Natural killer cell treated with Interleukin-12 subunit alpha and Interleukin-12 subunit beta and Interleukin-15 and Interleukin-18, amount 100 ng/mL, for 72 hours (primary cell): ENCODE measurements at places on chromosomes 3 and 15. TPM values are rescaled to one million over a fixed set of nuclear protein-coding genes. Genes with fewer than 3 reads are reported as not detected.
A peak's percentile ranks its signal among the peaks of the same experiment; 100 is the strongest.

Gene MAP6D1
- total RNA-seq, result 2.6 TPM

Gene IL16
- 32.3 TPM for total RNA-seq

GRCh38 chr3:59810606-59811005 lies 760.8 kb upstream of the CFAP20DC start:
- DNase-seq, result no peak

Gene CCR8
- not detected for total RNA-seq

- DNase-seq, result no peak
Measured at GRCh38 chr3:16520970-16521881, 7.7 kb upstream of the RFTN1 start.

DNA sequence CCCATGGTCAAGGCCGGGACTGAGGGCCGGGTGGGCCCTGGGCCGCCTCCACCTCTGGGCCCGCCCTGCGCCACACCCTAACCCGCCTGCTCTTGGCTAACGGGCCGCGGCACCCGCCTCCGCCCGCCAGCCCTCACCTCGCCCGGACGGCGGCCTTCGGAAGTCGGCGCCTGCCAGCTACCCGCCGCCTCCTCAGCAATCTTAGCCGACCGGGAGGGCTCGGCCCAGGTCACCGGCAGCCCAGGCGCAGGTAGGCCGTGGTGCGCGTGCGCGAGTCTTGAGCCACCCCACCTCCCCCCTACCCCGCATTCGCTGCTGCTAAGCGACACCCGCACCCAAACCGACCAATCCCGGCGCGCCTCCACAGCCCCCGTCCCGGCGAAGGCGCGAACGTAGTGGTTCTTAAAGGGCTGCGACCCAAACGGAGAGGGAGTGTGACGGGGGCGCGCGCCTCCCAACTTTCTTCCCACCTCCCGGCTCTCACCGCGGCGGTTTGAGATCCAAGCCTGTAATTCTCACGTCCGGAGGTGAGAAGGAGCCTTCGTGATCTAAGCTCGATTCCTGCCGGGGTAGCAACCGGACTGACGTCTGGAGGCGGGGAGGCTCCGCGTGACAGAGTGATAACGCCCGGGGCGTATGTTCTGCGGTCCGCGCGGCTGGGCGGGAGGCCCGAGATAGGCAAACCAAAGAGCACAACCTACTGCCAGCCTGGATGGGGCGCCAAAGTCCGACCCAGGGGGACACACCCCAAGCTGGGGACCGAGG lies at the start of gene SEC22C:
Gene SEC22C (minus strand): TSS at position 259 of the 765 bp plus-strand sequence. CDS start 12,921 bp downstream, outside the sequence.
- DNase-seq, result peak; percentile 98

- no peak for DNase-seq
Measured at GRCh38 chr3:129469026-129469425, 29.0 kb downstream of the IFT122 start.

GRCh38 chr15:59830098-59830497 lies 141.0 kb upstream of the BNIP2 start:
- no peak for DNase-seq

DNA sequence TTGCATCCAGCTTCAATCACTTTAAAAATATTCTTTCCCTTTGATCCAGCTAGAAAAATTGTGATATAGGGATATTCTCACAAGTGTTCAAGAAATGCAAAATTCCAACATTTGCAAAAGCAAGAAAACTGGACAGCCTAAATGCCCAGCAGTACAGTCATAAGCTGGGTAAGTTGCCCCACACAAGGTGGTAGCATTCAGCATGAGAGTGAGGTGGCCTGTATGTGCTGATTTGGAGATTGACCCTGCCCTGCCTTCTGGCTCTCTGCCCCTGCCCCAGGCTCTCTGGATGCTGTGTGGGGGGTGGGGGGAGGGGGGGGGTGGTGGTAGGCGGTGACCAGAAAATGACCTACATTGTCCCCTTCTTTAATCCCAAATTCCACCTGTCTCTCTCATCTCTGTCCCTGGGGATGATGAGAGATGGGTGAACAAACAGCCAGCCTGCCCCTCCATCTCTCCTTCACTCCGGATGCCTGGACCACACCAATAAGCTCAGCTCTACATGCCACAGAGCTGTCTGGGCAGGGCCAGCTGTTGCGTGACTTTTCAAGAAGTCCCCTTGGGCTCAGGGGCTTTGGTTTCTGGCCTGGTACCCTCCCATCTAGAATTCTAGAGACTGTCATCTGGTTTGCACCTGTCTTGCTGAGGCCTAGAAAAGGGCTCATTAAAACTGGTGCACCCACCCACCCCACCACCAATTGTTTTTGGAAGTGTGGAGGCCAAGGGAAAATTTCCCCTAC lies 42.2 kb downstream of the SLC28A1 start:
- no peak for DNase-seq

GRCh38 chr15:31367730-31368344 lies 41.2 kb downstream of the KLF13 start:
- peak; percentile 78 for DNase-seq

DNA sequence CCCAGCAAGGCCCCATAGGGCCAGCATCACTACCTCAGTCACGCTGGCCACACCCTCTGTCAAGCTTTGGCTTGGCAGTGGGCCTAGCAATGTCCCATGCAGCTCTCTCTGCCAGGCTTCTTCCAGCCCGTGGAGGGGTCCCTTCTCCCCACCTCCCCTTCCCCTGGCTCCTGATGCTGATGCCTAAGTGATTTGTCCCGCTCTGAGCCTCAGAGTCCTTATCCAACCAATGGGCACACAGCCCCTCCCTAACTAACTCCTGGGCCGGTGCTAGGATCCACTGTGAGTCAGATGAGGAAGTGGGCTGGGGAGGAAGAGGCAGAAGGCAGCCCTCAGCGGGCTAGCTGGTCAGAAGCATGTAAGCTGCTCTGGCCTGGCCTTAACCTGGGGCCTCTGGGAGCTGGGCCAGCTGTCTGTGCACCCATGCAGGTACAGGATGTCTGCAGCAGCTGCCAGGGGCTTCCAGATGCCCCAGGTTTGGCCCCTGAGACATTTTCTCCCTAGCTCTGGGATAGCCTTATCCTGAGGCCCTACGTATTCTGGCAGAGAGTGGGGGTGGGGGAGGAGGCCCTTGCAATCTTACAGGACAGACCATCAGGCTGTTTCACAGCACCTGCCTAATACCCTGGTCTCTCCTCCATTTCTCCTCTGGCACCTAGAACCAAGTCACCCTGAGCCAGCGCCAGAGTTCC lies 740 bp upstream of the ZBTB47 start:
- DNase-seq, result no peak

GRCh38 chr15:52039925-52040781 lies 21.1 kb downstream of the MAPK6 start:
- DNase-seq, result no peak

GRCh38 chr3:125220183-125220582 lies 7.6 kb upstream of the SLC12A8 start:
- no peak for DNase-seq

Gene LRRIQ4
- total RNA-seq, result not detected

GRCh38 chr3:98388147-98388546 lies 2.3 kb upstream of the OR5K3 start:
- DNase-seq, result no peak

- DNase-seq, result no peak
Measured at GRCh38 chr15:73328981-73329380, 39.8 kb downstream of the HCN4 start.

DNA sequence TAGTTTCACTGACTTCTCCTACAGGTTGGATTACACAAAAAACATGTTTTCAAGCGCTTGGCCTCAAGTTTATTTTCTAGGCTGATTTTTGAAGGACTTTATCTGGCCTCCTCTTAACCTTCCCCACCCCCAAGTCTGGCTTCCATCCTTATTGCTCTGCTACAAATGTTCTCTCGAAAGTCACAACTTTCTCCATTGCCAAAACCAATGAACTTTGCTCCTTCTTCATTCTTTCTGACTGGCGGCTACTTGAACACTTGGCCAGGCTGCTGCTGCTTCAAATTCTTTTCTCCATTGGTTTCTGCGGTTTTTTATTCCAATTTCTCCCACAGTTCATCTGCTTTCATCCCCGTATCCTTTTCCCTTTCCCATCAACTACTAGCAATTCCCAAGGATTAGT lies 106.6 kb downstream of the TOP2B start:
- DNase-seq, result no peak

Gene CPEB1
- 0.21 TPM for total RNA-seq

Gene BFSP2
- not detected for total RNA-seq

Gene DLL4
- total RNA-seq, result 0.17 TPM

Gene CFAP92
- total RNA-seq, result 0.50 TPM

DNA sequence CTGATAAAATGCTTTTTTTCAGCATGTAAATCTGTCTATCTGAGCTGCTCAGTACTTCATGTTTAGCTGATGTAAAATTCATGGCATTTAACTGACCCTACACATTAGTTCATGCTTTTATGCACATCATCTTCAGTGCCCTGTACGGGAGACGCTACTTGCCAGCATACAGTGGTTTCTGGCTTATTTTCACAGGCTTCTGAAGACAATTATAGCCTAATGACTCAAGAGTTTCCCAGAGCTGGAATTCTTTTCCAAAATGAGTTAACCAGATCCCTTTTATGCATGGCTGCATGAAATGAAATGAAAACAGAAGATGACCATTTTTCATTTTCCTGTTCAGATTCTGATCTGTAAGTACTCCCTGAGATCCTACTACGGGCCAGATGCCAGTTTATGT lies 1061.5 kb downstream of the ROBO2 start:
- no peak for DNase-seq

Gene FHIT
- 2.4 TPM for total RNA-seq

Gene PLIN1
- total RNA-seq, result 1.0 TPM

Gene NDUFAF3
- 106 TPM for total RNA-seq

DNA sequence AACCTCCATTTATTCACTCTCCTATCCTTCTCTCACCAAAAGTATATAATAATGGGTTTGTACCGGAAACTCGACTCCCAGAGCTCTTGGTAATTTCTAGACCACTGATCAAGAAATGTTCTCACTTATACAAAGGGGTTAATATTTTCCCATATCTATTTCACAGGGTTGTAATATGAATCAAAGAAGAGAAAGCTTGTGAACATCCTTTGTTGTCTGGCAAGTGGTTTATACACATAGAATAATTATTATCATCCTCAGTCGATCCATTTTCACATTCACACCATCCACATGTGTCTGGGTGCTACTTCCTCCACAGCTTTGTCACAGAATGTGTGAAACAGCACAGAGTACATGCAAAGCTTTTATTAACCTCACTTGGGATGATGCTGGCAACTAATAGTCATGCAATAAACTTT lies 29.9 kb upstream of the STT3B start:
- no peak for DNase-seq
